CD4-positive, alpha-beta T cell (primary cell): ENCODE measurements at places on chromosomes 3 and 15.

GRCh38 chr3:161413127-161413854, 42.0 kb upstream of the SPTSSB start:
- DNase-seq = no peak

DNA sequence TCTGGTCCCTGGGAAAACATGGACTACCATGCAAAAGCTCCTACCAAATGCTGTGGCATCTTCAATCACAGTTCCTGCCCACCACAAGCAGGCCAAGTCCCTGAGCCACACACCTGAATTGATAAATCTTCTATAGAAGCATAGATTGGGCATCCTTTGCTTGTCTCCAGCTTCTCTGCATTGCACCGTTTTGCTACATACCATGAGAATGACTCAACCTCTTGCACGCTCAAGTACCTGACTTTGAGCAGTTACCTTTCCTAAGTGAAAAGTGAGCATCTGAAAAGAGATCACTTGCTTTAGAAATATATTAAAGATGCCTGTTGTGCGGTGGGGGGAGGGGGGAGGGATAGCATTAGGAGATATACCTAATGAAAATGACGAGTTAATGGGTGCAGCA, 31.3 kb downstream of the GATM start:
- no peak for DNase-seq

- DNase-seq = no peak
Observed at GRCh38 chr3:19202754-19203153, 54.4 kb downstream of the KCNH8 start.

DNA sequence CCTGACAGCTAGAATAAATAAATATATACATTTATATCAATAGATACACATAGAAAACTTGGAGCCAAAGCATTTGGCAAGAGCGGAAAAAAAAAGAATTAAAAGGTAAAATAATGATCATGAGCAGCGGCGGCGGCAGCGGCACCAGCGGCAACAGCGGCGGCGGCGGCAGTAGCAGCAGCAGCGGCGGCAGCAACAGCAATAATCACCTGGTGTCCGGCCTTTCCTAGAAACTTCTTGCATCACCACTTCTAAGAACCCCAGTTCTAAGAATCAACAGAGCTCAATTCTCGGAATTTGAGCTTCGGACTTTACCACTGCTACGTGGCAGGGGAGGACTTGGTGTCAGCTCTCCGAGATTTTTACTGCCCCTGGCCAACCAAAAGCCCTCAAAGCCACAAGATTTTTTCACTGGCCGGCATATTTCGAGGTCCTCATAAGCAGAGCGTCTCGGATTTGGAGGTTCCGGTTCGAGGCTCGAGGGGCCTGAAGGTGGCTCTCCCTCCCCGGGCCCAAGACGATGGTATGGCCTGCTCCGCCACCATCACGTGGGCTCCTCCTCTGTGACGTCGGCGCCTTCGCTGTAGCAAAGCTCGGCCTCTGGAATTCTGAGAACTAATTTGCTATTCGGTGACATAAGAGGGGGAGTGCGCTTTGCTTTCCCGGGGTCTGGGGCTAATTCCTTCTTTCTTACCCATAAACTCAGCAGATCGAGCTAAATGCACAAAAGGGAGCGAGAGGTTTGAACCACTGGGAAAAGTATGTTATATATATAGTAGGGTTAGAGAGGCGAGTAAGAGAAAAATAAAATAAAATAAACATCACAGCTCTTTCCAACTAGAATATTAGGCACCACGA, at the start of gene BCL6:
Gene BCL6 (minus strand): TSS at position 268 of the 858 bp plus-strand sequence. CDS start 11,775 bp downstream, outside the sequence.
- peak; percentile 85 for DNase-seq
